ENCODE measurements at places on chromosomes 2 and 18. TPM values are rescaled to one million over a fixed set of nuclear protein-coding genes. Genes with fewer than 3 reads are reported as not detected.

The GREB1 gene
- 18.8 TPM for polyA plus RNA-seq

The TMEM237 gene
- 32.8 TPM for polyA plus RNA-seq

The SLC5A7 gene
- 0.07 TPM for polyA plus RNA-seq

The SETBP1 gene
- 21.8 TPM for polyA plus RNA-seq
